ENCODE measurements at places on chromosomes 6 and 20.

DNA sequence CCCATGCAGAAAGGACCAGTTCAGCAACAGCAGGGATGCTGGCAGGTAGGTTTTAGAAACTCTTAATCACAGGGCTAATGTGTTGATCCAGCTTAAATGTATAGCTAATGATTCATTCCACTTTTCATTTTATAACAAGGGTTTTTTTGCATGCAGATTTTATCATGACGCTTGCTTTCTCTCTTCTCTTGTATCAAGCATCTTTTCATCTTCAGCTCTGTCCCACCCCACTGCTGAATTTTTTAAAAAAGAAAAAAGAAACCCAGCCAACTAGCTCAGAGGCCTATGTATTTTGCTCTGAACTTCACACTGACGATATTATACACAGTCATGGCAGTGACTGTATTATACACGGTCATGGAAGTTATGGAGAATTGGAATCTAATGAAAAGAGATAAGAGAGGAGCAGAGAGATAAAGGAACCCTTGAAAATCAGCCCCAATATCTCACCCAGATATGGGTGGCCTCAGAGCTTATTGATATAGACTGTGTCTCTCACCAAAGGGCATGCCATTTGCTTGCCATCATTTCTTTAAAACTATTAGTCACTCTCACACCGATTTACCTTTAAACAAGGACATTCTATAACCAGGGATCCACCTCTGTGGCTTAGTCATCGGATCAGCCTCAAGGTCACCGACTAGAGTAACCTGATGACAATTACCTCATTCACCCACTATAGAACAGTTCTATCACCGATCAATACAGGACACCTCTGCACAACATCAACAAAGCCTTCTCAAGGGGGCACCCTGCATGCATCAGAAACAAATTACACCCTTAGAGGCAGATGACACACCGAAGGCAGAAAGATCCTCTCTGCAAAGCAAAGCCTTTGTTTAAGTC lies 222.0 kb downstream of the ATXN1 start:
- DNase-seq: no peak

DNA sequence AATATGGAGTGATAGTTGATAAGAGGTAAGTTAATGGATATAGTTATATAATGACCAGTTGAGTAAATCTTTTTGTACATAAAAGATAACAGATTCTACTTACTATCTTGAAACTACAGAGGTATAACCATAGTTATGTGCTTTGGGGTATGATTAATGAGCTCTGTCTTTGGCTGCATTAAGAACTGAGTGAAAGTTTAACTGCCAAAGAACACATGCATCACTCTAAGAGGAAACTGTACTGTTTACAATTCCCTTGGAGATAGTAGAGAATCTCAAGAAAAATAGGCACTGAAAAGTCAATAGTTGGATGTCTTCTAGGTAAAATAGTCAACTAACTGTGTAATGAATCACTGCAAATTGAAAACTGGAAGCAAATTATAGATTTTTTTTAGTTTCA lies 1129.5 kb downstream of the EPHA7 start:
- DNase-seq: no peak

GRCh38 chr6:617456-618100 lies 39.3 kb downstream of the HUS1B start:
- no peak for DNase-seq

GRCh38 chr20:12970372-12970821 lies 38.4 kb upstream of the SPTLC3 start:
- DNase-seq: no peak

DNA sequence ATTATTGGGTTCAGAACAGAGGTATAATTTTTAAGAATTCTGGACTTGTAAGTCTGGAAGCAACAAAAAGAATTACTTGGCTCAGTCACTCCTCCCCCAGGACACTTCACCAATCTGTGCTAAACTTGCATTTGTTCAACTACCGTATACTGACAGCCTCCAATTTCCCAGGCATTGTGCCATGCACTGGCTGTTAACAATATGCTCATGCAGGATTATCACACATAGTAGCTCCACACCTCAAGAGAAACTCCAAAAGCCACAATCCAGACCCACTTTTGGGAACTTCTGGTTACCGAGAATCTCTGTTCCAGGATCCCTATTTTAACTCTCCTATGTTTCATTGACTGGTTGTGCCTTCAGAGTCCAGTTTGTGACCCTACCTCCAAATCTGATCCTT lies 7.7 kb downstream of the ADGRF1 start:
- DNase-seq: no peak

DNA sequence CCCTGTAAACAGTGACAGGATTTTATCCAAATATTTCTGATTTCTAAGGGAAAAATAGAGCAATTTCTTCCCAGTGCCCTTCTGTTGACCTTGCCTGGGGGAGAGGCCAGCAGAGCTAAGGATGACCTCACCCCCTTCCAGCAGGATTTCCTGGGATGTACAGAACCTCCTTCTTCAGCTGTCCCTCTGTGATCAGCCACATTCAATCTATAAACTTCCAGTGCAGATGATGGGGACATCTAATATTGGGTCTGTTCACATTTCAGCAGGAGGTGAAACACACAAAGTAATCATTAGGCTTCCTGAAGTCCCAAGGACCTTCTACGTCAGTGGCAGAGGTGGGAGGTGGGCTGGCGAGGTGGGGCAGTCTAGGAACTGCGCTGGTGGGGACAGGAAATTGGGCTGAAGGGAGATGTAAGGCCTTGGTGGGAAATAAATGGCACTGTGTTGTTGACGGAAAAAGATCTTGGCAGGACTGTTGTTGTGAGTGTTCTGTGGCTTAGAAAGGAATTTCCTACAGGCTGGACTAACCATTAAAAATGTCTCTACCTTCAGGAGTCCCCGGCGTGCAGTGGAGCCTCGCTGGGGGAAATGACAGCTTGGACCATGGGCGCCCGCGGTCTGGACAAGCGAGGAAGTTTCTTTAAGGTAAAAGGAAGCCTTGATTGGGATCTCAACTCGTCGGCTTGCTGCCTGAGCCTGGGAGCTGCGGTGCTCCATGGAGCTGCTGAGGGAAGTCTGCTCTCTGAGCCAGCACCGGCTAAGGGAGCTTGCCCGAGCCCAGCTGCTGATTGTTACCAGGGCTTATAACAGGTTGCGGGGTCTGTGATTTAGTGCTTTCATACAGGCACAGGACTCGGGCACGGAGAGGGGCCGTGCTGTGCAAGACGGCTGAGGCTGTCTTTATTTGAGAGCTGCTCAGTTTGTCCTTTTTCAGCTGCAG lies 127.9 kb upstream of the NAA20 start:
- DNase-seq: peak; percentile 71

GRCh38 chr6:30213957-30214656 lies 901 bp upstream of the TRIM26 start:
- DNase-seq: peak; percentile 42

- DNase-seq: no peak
Observed at GRCh38 chr20:40245829-40246228, 443.2 kb downstream of the MAFB start.

DNA sequence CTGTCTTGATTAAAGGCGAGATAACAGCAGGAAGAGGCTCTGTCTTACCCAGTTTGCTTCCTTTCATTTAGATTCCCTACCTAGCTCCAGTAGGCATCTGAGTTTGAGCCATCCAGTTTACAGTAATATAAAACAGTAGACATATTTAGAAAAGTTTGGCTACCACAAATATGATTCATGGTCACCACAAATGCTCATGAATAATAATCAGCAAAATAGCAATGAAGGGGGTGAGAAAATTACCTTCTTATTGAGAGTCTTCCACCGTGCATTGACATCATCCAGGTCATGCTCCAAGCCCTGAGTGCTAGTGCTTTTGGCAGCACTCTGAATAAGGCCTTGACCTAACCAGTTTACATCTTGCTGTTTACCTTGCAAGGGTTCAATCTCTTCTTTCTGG lies 106.2 kb downstream of the DST start:
- no peak for DNase-seq

DNA sequence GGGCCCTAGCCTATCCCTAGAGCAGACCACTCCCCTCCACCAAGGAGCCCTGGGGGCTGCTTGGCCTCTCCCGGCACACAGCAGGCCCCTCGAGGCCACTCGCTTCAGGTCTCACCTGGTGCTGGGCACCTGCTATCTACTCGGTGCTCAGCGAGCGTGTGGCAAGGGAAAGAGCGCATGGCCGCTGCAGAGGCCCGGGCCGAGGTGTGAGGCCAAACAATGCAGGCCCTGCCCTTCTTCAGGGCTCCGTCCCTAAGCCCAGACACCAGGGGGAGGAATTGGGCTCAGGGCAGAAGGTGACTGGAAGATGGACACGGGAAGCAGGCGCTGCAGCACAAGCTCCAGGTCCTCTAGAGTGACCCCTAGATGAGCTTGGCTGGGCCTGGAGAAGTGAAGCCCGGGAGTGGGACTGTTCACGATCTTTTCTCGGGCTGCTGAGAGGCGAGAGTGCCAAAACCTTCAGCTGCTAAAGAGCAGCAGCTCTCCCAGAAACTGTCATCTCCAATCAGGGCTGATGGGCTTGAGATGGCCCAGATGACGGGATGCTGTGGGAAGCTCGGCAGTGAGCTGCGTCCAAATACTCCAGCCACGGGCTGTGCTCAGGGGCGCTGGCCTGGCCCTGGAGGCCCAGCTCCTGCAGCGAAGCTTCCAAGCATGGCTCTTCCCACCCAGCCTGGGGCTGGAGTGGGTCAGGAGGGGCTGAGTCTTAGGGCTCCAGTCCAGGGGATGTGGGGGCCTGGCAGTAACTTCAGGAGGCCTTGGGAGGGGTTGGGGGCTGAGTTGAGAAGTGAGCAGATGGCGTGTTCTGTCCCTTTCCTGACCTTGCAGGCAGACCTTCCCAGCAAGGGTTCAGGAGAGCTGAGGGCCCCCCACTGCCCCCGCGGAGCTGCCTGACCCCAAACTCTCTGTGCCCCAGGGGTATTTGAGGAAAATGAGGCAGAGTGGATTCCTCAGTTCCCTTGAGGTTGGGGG lies 43.7 kb downstream of the APCDD1L start:
- DNase-seq: no peak

Data from ascending aorta (tissue), 2 donors.